Nephron progenitor cell (in vitro differentiated cells): ENCODE measurements at places on chromosomes 6 and 20.

DNA sequence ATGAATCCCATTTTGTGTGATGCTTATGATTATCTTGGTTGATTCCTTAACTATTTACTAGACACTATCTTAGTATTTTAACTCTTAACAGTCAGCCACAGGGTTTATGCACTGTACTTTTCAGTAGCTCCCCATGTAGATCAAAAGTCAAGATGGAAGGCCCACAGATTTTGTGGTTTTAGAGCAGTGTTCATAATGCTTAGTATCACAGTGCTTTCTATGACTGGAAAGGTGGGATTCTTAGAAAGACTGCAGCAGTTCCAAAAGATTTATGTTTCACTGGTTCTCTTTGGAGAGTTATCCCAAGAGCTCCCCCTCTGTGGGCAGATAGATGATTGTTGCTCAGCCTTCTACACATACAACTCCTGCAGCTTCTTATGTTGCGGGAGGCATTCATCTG is 34.5 kb downstream of the ANKRD6 start:
- DNase-seq: no peak

GRCh38 chr6:152401978-152402377 is 235.2 kb downstream of the SYNE1 start:
- no peak for DNase-seq

- no peak for DNase-seq
Measured at GRCh38 chr20:2163312-2163711, 61.7 kb downstream of the STK35 start.

DNA sequence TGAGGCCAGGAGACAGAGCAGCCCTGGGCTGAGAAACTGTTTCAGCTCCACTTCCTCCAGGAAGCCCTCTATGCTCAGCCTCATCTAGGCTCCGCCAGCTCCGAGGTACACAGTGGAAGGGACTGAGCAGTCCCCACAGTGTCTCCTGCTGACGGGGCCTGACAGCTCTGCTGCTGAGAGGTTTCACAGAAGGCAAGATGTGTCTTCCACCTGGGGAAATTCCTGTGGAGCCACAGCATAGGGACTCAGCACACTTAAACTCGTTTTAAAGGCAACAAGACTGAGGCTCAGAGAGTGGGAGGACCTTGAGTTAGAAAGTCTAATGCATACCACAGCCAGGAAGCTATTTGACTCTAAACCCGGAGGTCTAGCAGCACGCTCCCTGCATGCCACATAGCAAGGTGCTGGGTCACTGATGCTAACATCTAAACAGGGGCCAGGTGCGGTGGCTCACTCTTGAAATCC is 6.8 kb downstream of the ADA start:
- DNase-seq: no peak

DNA sequence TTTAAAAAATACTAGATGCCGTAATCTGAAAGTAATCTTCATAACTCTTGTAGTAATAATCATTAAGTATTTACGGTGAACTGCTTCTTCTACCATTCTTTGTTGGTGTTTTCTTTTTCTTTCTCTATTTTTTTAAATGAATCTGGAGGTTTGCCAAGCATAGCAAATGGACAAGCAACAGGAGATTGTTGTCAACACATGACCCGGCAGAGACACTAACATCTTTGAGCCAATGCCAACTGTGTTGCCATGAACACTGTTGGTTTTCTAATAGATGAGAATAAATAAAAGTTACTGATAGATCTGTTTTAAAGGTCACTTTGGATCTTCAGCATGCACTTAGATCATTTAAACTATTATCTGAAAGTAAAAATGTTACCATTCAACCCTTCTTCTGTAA is 523.6 kb upstream of the EYS start:
- no peak for DNase-seq

DNA sequence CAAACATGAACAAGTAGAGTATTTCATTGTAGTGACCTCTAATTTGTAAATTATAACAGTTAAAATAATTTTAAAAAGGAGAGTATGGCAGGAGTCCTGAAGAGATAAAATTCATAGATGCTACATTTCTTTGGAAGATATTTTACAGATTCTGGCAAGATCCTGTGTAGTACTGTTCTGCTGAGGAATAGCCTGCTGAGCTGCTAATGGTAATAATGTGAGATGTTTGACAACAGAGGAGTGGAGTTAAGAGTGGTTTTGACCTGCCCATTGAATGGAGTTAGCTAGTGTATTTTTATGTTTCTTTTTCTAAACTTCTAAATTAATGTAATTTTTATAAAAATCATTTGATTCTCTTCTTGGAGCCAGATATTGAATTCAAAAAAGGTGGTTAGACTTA is 11.8 kb downstream of the CLVS2 start:
- no peak for DNase-seq

- no peak for DNase-seq
Measured at GRCh38 chr20:60352017-60352416, 393.8 kb downstream of the CDH26 start.

- no peak for DNase-seq
Measured at GRCh38 chr6:38149531-38149930, 330.0 kb downstream of the ZFAND3 start.

GRCh38 chr6:87408721-87409155 is 966 bp downstream of the CFAP206 start:
- DNase-seq: no peak

- peak; percentile 51 for DNase-seq
Measured at GRCh38 chr20:32762754-32763201, 593 bp downstream of the DNMT3B start.

DNA sequence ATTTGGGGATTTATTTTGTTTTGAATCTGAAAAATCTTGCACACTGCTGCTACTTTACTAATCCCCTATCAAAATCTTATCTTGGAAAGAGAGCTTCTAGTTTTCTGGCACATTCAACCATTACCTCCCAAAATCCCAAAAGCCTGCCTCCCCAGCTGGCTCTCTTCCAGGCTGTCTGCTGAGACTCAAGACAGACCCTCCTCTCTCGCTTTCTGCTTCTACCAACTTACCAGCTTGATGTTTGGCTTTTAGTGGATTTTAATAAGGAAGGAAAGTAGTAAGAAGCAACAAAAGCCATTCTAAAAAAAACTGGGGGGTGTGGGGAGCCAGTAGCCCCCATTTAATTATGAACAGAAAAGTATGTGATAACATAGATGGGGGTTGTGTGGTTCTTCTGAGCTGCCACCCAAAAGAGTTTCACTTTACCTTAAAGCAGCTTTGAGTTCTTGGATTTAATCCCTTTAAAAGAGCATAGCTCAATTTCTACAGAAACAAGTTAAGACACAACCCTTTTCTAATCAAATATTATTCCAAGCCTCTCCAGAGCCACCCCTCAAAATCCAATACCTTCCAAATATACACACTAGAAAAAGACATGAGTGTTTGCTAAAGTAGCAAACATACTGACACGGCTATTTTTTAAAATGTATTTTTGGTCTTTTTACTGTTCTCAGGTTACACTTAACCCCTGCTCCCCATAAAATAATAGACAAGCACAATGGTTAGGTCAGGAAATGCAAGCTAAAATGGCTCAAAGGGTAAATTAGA is 71.7 kb downstream of the ATP9A start:
- DNase-seq: no peak

DNA sequence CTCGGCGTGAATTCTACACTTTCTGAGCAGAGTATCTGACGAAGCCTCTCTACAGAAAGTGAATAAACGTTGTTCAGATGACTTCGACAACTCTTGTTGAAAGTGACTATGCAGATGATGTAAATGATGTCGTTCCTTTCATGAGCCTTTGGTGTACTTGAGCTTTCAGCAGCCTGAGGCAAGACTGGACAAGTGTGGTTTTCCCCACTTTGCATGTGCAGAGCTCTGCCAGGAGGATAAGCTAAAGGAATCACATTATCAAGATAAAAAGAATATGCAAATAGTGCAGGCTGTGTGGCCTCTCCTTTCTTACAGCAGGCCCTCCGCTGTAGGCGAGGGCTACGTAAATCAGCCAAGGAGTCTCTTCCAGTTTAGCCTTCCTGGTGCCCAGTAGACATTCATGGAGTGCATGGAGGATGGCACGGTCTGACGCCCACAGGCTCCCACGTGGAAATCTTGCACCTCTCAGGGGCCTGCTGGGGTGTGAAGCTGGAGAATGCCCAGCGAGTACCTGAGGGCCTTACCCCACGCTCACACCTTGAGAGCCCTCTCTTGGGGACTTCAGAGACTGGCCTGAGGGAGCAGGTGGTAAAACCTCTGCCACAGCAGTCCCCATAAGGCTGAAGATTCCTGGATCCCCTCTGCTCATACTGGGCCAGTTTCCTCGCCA is 54.9 kb downstream of the RPP40 start:
- DNase-seq: no peak

- DNase-seq: no peak
Measured at GRCh38 chr20:57711826-57712225, 2.0 kb upstream of the PMEPA1 start.

DNA sequence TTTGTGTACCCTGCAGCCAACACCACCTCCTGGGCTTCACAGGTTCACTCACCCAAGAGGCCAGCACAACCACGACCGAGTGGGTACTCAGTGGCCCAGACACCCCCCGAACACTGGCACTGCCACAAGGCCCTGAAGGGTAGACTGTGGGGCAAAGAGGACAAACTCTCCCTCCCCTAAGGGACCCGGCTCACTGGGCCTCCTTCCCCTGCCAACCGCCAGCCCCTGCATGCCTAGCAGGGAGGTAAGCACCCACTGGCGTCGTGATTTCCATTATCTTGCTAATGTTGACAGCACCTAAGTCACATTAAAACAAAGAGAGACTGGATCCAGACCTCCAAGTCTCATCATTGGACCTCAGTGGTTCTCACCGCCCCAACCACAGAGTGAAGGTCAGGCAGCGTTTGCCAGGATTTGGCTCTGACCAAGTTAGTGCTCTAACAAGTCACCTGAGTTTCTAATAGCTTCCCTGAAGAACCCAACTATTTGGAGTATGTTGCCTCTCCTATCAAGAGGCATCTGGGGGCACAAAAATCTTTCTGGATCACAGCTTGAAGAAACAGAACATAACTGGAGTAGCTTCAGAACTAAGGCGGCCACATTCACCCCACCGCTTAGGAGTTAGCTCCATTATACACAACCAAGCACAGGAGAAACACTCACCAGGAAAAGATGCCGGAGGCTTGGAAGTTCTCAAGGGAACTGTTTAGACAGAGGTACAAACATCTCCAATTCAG is 14.0 kb upstream of the APMAP start:
- no peak for DNase-seq
